ENCODE measurements at places on chromosomes 5 and 9.

GRCh38 chr5:136120529-136120928, 12.1 kb upstream of the SMAD5 start:
- no peak for DNase-seq

- no peak for DNase-seq
These were observed 282.3 kb downstream of the TMEM167A start for GRCh38 chr5:82794876-82795275.

DNA sequence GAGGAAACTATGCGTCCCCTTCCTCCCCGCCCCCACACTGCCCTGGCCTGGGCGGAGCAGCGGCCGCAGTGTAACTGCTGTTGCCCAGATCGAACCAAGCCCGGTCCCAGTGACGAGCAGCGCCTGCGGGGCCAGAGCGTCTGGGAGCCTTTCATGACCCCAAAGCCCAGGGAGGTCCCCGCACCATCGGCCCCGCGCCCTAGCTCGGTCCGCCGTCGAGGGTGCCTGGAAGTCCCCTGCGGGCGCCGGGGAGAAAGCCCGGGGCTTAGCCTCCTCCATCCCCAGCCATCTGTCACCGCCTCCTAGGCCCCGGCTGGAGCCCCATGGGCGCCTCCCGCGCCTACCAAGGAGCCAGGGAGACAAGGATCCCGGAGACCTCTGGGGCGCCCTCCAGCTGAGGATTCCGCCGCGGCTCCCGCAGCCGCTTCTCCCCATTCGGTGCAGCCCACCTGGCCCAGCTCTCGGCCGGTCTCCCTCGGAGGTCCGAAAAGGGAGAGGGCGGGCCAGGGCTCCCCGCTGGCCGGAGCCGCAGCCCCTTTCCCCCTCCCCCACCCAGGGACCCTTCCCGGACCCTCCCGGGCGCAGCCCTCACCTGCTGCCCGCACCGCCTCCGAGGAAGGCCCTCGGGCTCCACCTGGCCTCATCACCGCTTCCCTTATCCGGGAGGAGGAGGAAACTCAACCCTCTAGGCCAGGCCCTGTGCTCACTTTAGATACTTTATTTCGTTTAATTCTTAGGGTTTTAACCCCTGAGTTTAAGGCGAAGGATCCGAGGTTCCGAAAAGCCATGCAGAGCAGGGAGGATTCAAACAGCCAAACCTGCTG, 45.6 kb downstream of the APTX start:
- DNase-seq: no peak

GRCh38 chr5:120615967-120616645, 152.0 kb downstream of the PRR16 start:
- DNase-seq: no peak

DNA sequence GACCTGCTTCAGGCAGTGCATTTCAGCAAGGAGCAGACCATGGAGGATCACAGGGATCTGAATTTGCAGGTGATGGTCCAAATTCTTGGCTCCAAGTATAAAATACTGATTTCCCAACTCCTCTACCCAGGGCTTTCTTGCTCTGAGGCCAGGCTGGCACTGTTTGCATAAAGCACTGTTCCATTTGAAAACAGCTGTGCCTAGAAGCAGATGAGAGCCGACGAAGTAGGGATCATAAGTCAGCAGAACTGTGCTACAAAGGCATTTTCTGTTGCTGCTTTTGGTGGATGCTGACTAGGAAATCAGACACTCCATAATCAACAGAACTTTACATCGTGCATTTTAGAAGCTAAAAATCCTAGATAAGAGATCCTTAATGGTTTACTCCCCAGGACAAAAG, 126.4 kb downstream of the MAT2B start:
- no peak for DNase-seq

DNA sequence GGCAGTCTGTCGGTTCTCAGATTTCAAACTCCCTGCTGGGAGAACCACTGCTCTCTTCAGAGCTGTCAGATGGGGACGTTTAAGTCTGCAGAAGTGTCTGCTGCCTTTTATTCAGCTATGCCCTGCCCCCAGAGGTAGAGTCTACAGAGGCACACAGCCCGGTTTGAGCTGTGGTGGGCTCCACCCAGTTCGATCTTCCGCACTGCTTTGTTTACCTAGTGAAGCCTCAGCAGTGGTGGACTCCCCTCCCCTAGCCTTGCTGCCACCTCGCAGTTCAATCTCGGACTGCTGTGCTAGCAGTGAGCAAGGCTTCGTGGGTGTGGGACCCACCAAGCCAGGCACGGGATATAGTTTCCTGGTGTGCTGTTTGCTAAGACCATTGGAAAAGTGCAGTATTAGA, 8.0 kb downstream of the SLC27A6 start:
- DNase-seq: no peak

DNA sequence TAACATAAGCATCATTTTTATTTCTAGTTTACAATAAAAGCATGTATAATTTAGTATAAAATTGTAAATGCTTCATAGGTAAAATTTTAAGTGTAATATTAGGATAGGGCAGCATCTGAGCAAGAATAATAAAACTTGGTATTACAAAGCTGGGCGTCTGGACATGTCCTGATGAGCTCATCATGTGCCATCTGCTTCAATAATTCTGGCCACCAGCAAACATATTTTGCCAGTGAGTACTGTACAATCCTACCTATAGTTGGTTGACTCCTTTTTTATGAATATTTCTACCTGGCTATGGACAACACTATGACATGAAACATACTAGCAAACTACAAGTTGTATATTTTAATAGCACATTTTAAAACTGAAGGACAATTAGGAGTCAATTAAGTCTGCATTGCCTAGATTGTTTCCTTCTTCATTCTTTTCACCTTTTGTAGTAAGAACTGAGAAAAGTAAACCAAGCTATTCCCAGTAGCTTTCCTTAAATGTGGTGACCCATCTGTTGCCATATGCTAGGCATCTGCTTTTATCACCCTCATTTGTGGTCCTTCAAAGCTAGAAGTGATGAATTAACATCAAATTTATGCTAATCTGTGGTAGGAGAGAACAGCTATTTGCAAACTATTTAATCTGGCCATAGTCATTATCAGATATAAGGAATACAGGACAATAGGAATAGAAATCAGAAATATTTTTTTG, 23.4 kb downstream of the LURAP1L start:
- no peak for DNase-seq

DNA sequence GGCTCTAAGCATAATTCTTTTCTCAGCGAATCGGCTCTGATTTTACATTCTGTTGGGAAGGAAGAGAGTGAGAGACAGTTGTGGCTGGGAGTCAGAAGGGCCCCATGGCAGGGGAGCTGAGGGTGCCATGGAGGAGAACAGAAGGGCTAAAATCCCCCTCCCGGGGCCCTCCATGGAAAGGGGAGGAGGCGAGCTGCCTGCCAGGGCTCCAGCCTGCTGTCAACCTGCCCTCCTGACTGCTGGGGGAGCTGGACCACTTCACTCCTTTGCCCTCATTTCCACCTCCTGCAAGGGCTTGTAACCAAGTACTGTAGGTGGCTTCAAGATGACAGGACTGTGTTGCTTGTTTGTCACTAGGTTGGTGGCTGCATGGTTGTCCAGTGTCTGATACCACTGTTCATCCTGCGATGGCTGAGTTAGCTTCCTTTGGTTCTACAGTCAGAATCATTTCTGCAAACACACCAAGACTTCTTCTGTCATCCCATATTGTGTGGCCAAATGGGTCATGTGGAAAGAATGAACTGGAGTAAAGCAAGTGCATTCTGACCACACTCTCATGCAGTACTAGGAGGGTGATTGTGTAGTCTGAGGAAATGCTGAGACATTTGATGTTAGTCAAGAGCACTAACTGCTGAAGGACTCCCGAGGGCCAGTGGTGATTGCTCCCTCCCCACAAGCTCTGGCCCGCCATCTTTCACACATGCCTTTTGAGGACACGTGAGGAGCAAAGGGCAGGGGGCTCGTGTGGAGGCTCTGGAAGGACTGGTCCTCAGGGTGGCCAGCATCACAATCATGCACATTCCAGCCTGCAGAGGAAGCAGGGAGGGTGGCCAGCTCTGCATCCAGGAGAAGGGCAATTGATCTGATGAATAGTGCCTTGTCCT, 307.2 kb downstream of the GADD45G start:
- DNase-seq: no peak

DNA sequence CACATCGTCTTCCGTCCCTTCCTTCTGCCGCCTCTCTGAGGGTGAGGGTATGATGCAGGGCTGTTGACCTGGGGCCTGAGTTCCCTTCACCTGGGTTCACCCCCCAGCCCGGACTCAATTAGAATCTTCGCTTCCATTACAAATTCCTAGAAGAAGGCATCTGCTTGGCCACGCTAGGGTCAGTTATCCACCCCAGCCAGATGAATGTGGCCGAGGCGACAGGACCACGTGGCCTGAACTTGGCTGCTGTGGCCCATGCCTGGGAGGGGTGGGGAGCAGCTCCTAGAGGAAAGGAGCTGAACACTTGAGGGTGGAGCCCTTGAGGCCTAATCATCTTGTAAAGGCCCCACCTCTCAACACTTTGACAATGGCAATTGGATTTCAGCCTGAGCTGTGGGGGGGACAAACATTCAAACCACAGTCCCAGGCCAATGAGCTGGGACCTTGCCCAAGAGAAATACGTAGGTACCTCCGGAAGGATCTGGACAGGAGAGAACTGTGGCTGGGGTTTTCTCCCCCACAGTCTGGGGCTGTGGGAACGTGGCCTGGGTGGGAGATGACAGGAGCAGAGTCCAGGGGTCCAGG, 90.6 kb upstream of the ADAMTS2 start:
- DNase-seq: no peak

- DNase-seq: peak; percentile 32
These were observed 246.8 kb downstream of the ARHGAP26 start for GRCh38 chr5:143016777-143017516.

- no peak for DNase-seq
These were observed 21.0 kb upstream of the FAM151B start for GRCh38 chr5:80466669-80467485.

GRCh38 chr9:75378036-75378435, 289.7 kb downstream of the OSTF1 start:
- no peak for DNase-seq

GRCh38 chr5:98771382-98772109, 1.9 kb upstream of the RGMB start:
- peak; percentile 54 for DNase-seq

GRCh38 chr5:116359592-116359991, 215.0 kb downstream of the SEMA6A start:
- DNase-seq: no peak

- DNase-seq: no peak
These were observed 98.0 kb upstream of the OTULINL start for GRCh38 chr5:14483504-14484157.

DNA sequence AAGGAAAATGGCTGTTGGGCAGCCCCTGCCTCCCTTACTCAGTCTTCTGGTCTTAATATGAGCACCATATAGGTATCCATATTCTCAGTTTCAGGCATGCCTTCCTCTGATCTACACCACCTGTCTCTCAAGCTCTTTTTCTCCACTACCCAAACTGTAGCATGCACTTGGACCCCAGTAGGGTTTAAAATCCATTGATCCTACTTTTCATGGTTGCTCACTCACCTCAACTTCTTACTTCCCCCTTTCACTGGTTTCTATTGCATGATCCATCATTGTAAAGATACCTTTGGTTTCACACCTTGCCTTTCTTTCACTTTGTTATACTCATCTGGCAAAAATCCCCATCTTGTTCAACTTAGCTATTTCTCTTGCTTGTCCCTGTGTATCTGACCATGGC, 159.4 kb downstream of the KDM4C start:
- DNase-seq: no peak

DNA sequence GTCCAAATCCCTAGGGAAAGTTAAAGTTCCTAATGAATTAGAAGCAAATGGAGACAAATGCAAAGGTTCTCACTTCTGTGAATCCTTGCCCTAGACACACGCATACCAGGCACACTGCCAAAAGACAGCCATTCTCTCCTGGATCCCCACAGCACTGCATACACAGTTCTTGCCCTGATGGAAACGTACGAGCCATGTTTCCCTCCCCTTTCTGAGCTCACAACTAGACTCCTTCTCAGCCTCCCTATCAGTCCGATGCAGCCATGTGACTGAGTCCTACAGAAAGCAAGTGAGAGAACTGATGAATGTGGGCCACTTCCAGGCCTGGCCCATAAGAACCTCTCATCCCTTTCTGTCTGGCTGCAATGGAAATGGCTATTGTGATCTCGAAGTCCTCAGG, 92.0 kb downstream of the ZNF608 start:
- no peak for DNase-seq

- no peak for DNase-seq
These were observed 50.0 kb downstream of the ATPSCKMT start for GRCh38 chr5:10199692-10200091.

GRCh38 chr9:88072831-88073375, 65.4 kb downstream of the SPATA31C2 start:
- DNase-seq: no peak

DNA sequence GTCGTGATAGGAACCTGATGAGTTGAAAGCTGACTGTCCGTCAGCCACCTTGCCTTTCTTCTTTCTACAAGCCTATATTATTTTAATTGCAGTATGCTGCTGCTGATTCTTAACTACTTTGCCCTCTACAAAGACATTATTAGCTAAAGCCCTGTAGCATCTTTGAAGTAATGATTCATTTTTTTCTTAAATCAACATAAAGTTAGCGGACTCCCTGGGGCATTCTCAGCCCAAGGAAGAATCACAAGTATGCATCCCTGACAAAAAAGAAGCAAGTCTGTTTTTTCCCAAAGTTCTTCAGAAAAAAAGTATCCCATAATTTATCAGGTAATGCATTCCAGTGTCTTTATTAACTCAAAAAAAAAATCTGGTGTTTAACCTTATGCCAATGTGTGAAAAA, 69.5 kb upstream of the TAS2R1 start:
- no peak for DNase-seq

GRCh38 chr5:151909628-151910027, 15.0 kb downstream of the GLRA1 start:
- no peak for DNase-seq

GRCh38 chr9:121842612-121842978, 191.2 kb downstream of the DAB2IP start:
- no peak for DNase-seq

- no peak for DNase-seq
These were observed 7.3 kb upstream of the NR4A3 start for GRCh38 chr9:99814359-99814758.

DNA sequence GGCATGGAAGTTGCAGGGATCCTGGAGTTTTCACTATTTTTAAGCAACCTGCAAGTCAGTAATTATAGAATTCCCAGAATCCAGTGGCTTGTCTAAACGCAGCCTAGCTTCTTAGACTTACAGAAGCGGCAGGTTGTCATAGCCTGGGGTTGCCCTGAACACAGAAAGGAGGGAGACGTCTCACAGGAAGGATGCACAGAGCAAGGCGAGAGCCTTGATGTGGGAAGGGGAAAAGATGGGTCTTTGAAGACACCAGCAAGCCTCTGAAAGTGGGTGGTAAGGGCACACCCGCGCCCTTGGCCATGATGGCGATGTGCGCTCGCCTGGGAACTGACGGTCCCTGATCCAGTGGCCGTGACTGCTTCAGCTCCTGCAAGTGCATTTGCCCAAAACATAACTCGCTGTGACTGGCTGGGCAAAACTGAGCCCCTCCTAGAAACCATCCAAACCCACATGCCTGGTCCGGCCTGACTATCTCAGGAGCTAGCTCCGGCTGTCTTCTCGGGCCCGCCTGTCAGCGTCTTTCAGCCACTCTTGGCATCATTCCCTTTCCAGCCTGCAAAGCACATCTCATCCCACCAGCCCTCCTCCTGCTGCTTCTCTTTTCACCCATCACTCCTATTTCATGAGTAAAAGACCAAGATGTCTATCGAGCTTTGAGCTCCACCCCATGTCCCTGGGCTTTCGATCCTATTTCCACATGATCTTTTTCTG, 17.1 kb downstream of the FBP1 start:
- DNase-seq: no peak
